SW 1271 (cell line): ENCODE measurements at places on chromosomes 13 and 19.

DNA sequence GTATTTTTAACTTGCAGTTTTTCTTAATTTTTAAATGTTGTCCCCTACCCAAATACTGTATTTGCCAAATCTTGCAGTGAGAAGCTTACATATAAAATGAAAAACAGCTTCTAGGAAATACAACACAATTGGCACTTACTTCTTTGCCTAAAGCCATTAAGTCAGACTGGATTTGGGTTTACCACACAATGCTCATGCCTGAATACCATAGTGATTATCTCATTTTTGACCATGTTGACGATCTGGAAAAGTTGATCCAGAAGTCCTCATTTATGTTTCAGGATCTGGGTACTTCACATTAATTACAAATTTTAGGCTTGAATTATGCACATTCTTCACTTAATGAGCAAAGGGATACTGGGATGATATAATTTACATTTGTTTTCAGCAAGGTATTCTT, 2.4 kb downstream of the RNF6 start:
- DNase-seq = no peak

GRCh38 chr13:80083853-80084676, 256.9 kb downstream of the SPRY2 start:
- peak; percentile 82 for DNase-seq

DNA sequence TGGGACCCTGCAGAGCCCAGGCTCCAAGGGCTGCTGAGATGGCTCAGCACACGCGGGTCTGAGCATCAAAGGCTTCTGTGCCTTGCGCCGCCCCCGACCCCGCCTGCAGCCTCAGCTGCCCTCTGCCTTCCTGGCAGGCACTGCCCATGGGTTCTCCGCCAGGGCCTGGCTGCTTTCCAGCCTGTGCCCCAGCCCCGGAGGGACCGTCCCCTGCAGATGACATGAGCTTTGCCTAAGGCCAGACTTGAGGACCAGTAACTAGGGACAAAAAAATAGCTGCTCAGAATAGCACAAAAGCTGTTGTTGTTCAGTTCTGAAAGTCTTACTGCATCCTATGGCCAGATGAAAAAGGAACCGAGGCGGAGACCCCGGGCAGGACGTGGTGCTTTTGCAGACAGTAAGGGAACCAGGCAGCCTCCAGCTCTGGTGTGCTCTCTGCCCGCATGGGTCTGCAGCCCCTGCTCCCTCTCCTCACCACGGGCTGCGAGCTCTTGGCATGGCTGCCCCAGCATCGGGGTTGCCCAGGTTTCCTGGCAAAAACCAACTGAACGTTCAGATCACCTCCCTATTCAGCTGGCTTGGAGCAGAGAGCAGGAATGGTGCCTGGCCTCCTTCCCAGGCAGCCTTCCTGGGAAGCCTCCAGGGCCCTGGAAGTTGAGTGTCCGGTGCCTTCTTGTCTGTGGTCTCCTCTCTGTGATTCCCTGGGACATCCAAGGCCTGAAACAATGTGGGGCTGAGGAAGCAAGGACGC, 12.5 kb upstream of the CFAP97D2 start:
- DNase-seq = no peak

DNA sequence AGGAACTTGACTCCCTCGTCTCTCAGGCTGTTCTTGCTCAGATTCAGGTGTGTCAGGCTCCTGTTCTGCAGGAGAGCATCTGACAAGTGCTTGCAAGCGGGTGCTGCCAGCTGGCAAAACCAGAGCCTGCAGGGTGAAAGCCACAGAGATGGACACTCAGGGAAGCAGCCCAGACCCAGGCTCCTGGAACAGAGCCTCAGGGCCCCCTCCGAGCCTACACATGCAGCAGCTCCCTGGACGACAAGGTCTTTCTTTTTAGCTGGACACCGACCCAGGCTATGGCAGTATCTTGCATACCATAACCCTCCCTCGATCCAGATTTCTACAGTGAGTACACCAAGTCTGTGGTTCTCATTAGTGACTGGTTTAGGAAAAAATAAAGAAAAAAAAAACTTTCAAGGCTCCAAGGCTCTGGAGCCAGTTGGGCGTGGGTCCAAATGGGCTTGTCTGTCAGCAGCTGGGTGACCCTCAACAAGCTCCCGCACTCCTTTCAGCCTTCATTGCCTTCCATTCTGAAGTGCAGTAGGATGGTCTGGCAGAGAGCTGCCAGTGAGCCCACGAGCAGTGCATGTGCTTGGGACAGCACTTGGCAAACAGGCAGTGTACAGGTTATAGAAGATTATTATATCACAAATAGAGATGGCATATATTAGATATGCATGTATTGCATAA, 29.9 kb downstream of the NLRP13 start:
- no peak for DNase-seq

GRCh38 chr13:70662231-70662940, 554.1 kb upstream of the KLHL1 start:
- no peak for DNase-seq

DNA sequence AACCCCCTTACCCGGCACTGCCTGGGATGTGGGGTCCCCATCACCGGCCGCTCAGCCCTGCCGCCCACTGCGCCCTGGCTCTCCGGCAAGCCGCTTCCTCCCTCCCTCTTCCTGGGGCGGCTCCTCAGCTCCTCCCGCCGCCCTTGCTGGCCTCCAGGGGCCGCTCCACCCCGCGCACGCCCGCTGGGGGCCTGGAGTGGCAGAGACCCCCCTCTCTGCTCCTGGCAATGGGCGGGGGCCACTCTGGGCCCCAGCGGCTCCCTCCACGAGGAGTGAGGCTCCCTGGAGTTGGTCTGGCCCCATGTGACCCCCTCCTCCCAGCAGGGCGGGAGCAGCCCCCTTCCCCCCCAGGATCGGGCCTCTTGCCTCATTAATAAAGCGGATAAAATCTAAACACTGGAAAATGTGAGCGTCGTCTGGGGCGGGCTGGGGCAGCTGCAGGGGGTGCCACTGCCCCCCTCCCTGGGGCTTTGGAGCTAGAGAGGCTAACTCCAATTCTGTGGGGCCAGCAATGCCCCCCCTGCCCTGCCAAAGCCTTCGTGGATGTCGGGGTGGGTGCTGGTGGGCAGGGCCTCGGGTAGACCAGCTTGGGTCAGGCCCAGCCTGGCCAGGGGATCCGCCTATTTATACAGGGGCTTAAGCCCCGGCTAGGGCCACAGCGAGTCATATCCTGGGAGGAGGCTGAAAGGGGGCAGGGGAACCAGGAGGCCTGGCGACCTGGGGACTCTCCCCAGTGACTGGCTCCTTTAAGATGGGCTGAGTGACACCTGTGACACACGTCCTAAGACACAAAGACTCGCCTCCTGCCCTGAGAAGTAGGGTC, at the start of gene PTGER1:
Gene PTGER1, minus strand, starts transcription at position 104 of the 823 bp plus-strand sequence. CDS start 1,034 bp downstream, outside the sequence.
- DNase-seq = peak; percentile 47

GRCh38 chr13:113584870-113585671, 518 bp downstream of the TFDP1 start:
- no peak for DNase-seq

DNA sequence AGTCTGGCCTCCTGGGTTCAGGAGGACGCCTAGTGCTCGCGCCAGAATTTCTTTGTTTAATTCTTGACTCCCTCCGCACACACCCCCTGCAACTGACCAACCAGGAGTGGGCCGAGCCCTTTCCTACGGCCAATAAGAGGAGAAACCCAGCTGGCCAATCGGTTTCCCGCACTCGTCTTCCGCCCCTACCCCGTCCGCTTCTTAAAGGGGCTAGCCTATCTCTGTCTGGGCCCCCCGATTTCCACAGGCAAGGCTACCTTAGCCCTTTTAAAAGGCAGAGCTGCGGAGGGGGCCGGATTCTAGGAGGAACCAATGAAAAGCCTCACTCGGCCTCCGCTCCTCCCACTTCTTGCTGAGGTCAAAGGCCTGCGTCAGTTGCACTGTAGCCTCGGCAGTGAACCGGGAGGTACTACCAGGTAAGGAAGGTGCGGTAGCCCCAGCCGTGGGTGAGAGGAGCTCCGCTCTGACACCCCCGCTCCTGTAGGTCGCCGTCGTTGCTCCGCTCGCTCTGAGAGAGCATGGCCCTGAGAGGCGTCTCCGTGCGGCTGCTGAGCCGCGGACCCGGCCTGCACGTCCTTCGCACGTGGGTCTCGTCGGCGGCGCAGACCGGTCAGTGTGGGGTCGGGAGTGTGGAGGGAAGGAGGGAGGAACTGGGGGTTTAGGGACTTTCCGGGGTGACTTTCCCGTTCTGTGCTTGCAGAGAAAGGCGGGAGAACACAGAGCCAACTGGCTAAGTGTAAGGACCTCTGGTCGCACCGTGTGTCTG, at the start of gene GCDH:
Gene GCDH, plus strand, starts transcription at position 374 of the 766 bp plus-strand sequence. Its CDS starts 145 bp downstream, at position 519.
- peak; percentile 98 for DNase-seq

GRCh38 chr13:32354040-32354439, 38.7 kb downstream of the BRCA2 start:
- DNase-seq = no peak

DNA sequence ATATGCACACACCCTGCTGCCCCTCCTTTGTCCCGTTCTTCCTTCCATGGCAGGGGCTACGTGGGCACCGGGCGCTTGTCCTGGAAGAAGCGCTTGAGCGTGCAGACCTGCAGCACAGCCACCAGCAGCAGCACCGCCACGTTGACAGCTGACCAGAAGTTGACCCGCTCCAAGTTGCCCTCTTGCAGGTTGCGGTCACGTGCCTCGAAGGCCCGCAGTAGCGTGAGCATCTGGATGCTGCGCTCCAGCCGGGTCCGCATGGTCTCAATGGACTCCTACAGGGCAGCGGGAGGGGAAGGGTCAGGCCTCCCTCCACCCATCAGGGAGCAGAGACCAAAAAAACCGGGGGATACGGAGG, 3.1 kb downstream of the TMED1 start:
- no peak for DNase-seq

DNA sequence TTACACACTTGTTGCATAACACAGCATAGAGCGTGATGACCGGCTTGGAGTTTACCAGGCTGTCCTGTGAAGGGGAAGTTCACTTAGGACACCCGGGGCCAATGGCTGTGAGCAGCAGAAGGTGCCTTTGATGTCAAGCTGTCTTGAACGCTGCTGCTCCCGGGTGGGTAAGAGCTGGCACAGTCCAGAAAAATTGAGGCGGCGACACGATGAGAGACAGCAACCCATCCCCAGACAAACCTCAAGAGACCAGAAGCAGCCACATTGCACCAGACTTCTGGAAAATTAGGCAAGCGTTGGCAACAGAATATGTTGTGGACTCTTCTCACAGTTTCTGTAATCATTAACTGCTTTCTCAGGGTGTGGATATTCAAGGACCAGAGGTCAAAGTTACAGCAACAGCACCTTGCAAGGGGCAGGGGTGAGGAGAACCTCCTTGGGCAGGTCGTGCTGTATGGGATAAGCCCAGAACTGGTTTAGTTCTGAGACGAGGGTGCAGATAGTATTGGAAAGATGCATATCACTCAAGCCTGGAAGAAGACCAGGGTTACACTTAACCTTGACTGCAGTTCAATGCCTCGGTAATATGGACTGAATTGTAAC, 10.1 kb downstream of the NFILZ start:
- no peak for DNase-seq

DNA sequence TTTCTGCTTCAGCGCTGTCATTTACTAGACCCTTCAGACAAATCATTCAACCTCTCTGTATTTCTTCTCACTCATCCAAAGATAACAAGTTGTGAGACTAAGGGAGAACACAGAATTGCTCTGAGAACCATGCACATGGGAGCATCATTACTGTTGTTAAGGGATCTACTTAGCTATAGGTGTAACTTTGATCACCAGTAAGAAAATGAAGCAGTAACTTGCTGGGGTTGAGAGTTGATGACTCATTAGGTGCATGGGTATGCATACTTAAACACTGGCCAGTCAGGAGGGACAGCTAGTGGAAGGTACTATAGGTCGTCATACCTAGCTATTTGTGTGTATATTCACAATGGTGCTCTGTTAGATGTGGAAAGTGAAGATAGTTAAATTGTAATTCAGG, 61.5 kb downstream of the B3GLCT start:
- no peak for DNase-seq

- no peak for DNase-seq
These were observed 57.9 kb downstream of the RXFP2 start for GRCh38 chr13:31797154-31797775.

- DNase-seq = no peak
These were observed 364.2 kb downstream of the KLF5 start for GRCh38 chr13:73422973-73423372.

DNA sequence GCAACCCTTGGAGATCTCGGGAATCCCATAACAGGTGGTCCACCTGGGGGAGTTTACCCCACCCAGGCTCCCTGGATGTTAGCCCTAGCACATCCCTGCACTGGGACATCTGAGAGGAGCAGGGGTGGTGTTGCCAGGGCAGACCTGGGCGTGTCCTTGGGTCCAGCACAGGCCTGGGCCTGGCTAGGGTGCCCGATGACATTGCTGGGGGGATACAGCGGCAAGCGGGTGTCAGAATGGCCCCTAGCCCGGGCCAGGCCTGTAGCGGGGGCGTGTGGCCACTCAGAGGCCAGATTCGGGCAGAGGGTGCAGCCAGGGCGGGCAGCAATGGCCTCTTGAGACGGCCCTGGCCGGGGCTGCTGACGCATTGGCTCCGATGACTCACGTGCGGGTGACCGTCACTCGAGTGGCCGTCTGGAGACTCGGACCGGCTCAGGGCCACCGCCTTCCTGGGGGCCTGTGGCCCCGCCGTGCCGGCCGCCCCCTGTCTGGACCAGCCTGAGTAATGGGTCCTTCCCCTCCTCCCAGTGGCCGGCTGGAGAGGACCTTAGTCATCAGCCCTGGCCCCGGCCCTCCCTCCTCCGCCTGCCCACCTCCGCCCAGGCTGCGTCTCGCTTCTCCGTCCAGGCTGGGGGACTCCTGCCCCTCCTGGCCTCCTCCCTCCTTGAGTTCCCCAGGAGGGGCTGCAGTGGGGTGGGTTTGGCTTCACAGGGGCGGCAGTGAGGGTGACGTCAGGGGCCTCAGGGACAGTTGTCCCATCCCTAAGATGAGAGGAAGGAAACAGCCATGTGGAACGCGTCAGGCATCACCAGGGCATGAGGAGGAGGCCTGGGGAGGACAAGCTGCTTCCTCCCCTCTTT, 23.2 kb upstream of the CRTC1 start:
- no peak for DNase-seq

DNA sequence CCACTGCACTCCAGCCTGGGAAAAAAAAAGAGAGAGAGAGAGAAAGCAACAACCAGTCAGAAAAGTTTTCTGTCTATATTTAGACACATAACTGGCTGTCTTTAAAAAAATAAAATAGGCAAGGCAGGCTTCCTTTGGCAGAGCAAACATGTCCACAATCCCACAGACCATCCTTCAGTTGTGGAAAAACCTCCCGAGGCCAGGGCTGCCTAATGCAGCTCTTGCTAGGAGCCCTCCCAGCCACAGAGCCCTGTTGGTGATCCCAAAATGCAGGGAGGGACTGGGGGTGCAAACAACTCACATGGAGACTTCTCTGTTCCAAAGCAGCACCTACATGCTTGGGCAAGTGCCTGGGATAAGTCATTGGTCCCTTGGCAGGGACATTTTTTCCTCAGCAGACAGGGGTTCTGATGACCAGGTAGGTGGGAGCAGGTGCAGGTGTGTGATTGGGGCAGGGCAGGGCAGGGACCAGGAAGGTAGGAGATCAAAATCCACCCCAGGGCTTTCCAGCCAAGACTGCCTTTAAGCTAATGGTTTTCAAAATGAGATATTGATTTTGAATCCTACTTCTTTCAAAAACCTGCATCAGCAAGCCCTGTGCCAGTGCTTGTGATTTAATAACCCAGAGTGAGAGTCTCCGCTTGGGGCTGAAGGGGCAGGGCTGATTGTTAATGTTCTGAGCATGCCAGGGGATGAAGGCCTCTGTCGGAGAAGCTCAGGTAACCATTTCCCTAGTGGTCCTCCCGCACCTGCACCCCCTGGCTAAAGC, 178.5 kb downstream of the USP12 start:
- no peak for DNase-seq
